Thoracic aorta (tissue), 2 donors: ENCODE measurements at places on chromosomes 5 and 9. TPM values are rescaled to one million over a fixed set of nuclear protein-coding genes. Genes with fewer than 3 reads are reported as not detected.

Gene SYNPO
- 226 TPM for total RNA-seq

Gene GRM6
- total RNA-seq = not detected

Gene IFNE
- total RNA-seq = not detected

Gene GGTA1
- 55.1 TPM for total RNA-seq
